ENCODE measurements at places on chromosomes 1 and 21.

DNA sequence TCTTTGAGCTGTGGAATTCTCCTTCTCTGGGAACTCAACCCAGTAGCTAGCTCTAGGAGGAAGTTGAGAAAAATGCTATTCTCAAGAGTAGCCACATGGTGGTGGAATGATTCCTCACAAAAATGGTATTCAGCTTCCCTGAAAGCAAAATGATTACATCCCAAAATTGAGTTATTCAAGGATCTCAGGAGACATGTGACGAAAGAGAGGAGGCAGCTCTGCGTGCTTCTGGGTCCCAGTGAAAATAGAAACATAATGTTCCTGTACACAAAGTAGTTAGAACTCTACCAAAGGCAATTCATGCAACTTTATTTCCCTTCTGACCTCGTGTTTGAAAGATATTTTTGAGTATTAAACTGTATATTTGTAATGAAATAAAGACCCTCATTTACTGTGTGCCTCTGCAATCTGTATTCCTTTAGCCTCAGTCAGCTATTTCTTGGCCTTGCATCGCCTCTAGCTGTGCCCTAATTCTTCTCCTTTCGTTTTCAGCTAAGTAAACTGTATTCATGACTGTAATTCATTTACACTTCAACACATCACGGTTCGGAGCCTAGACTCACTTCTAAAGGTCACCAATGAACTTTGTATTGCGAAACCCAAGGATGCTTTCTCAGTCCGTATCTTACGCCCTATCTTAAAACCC, 167.3 kb downstream of the FASLG start:
- peak; percentile 57 for DNase-seq

GRCh38 chr21:35974775-35975174, 85.6 kb downstream of the SETD4 start:
- DNase-seq = no peak

DNA sequence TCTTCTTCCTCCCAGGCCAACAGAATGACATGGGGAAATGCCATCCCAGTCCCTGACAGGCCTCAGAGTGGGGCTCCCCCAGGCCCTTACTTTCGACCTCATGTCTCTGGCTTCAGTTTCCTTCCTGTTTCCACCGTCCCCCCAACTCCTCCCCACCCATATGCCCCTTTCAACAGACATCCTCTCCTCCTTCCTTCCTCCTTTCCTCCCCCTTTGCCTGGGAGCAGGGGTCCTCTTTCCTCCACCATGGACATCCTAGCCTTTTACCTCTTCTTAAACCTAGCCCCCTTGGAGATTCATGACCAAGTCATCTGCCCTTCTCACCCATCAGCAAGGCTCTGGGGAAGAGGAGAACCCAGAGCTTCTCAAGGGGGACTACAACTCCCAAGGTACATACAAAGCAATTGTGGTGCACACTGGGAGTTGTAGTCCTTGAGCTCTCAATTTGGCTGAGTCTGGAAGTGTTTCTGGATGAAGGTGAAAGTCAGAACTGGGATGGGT, 4.0 kb downstream of the ZBTB7B start:
- DNase-seq = peak; percentile 47

GRCh38 chr1:44714944-44715571, 15.9 kb downstream of the RNU5D-1 start:
- DNase-seq = peak; percentile 77

DNA sequence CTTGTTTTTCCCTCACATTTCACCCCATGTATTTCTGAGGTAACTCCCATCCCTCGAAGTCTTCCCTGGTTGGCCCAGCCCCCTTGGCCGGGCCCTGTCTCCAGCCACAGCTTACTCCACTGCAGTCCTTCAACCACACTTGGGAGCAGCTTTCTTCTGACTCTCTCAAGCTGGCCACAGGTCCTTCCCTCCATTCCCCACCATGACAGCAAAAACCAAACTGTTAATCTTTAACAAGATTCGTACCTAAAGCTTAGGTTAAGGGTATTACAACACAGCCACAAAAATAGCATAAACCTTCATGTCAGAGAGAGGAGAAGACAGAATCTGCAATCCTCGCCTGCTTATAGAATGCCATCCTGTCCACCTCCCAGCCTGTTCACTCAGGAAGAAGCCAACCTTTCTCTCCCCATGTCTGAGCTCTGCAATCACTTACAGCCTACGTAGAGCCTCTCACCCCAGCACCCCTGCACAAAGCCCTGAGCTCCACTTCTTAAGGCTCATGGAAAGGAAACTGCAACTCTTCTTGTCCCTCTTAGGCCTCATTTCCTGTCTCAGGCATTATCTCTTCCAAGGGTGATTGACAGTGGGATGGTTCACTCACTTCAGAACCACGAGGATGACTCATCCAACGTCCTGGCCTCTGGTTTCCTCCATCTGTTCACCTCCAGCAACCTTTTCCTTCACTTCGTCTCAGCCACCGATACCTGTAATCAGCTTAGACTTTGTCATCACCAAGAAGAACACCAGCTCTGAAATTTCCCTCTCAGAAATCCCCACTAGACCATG, 72.8 kb downstream of the CD2 start:
- DNase-seq = no peak
